ENCODE measurements at places on chromosomes 2 and 18.

DNA sequence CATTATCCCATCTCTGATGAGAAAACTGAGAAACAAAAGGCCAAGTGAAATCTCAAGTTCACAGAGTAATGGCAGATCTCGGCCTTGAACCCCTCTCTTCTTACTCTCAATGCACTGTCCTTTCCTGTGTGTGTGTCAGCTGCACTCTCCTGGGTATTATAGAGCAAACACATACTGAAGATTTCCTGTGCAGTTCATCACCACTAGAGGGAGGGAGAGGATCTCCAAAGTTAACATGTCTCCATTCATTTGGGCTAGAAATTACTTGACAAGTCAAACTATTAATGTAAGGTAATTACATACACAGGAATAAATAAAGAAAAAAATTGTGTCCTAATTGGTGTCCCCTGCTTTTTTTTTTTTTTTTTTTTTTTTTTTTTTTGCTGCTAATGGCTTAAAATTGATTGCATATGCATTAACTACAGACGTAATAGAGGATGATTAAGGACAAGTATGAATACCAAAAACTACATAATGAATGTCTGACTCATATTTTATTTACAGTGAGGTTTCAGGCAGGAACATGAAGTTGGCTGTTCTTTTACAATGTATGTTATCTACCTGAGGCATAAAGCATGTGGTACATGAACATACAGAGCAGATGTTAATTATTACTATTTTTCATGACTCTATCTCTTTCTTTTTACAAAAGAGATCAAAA is 269.2 kb downstream of the NYAP2 start:
- peak; percentile 10 for DNase-seq

- DNase-seq = no peak
These were observed 25.7 kb downstream of the ADI1 start for GRCh38 chr2:3493615-3494007.

GRCh38 chr18:12777500-12777944 is 74.7 kb downstream of the PSMG2 start:
- no peak for DNase-seq

GRCh38 chr2:27225526-27225925 is 8.4 kb downstream of the CAD start:
- DNase-seq = no peak

DNA sequence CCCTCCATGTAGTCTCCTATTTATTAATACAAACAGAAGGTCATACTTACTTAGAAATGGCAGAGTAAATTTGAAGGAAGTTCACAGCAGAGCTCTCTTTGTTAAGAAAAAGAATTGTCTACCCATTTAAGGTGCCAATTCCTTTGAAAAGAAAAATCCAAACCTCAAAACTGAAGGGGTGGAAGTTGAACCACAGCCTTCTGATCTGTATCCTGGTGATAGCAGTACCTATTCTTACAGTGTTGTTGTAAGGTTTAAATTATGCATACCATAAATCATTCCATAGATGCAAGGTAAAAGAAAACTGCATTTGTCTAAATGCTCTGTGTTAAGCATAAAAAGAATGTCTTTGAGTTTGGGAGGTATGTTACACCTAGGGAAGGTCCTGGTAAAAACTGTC is 47.6 kb downstream of the COBLL1 start:
- no peak for DNase-seq

- DNase-seq = no peak
These were observed 175.3 kb downstream of the KCNE4 start for GRCh38 chr2:223227338-223227737.

- no peak for DNase-seq
These were observed 50.2 kb downstream of the EMILIN2 start for GRCh38 chr18:2896990-2897389.

- DNase-seq = no peak
These were observed 42.5 kb downstream of the LDLRAD4 start for GRCh38 chr18:13260935-13261640.

GRCh38 chr2:176415937-176416499 is 146.8 kb downstream of the MTX2 start:
- no peak for DNase-seq

GRCh38 chr18:76264876-76265250 is 230.2 kb downstream of the ZNF516 start:
- no peak for DNase-seq

GRCh38 chr2:186515376-186515775 is 29.3 kb downstream of the ZC3H15 start:
- DNase-seq = no peak

All from neural crest cell (in vitro differentiated cells).